ENCODE measurements at places on chromosomes 5 and 9.

DNA sequence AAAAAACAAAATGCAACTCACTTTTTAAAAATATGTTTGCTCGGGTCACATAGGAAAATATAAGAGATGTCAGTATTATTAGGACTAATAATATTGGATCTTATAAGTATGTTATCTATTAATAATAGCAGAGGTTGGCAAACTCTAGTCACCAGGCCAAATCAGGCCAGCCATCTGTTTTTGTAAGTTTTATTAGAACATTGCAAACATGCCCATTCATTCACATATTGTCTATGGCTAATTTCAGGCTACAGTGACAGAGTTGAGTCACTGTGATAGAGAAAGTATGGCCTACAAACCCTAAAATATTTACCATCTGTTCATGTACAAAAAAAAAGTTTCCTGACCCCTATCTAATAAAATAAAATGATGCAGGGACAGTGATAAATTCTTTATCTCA, 97.7 kb upstream of the CDH6 start:
- DNase-seq: no peak

DNA sequence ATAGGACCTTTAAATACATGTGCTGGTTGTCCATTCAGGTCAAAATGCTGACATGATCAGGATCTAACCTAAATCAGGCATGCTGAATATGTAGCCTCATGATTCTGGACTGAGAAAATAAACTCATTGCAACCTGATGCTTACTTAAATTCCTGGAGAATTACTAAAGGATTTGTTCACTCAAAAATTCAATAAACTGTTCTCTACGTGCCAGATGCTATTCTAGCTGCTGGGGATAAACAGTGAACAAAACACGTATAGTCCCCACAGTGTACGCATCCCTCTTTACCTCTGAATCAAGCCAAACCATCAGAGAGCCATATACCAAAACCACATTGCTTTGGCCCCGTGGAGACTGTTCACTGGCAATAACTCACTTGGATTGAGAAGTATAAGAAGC, 6.1 kb downstream of the SCAI start:
- DNase-seq: no peak

DNA sequence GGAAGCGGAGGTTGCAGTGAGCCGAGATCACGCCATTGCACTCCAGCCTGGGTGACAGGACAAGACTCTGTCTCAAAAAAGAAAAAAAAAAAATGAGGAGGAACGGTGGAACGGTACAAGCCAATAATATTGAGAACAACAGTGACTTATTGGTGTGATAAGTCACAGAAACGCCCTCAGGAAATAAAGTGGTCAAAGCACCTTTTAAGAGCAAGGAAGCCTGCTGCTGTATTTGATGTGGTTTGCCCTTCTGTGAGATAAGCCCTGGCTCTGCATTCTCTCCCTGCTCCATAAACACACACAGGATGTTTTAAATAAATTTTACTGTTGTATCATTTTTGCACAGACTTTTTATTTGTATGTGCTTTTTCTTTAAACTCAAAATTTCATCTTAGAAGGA, 269.9 kb upstream of the MSX2 start:
- DNase-seq: peak; percentile 53

- DNase-seq: no peak
These were observed 2.0 kb downstream of the JMY start for GRCh38 chr5:79237740-79238560.

DNA sequence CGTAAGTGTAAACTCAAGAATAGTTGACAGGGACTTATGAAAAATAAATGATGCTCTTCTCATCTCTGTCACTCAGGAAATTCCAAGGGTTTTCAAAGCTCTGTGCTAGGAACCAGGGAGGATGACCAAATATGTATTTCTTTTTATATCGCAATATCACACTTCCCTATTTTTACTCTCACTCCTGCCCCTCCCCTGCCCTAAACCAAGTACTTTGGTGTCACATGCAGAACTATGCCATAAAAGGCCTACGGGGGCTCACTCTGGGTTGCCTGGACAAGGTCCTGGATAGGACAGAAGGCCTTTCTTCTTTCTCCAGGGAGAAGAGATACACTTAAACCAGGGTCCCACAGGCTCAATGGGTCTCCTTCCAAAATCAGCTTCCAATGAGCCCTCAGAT, 8.3 kb upstream of the RETREG1 start:
- no peak for DNase-seq

DNA sequence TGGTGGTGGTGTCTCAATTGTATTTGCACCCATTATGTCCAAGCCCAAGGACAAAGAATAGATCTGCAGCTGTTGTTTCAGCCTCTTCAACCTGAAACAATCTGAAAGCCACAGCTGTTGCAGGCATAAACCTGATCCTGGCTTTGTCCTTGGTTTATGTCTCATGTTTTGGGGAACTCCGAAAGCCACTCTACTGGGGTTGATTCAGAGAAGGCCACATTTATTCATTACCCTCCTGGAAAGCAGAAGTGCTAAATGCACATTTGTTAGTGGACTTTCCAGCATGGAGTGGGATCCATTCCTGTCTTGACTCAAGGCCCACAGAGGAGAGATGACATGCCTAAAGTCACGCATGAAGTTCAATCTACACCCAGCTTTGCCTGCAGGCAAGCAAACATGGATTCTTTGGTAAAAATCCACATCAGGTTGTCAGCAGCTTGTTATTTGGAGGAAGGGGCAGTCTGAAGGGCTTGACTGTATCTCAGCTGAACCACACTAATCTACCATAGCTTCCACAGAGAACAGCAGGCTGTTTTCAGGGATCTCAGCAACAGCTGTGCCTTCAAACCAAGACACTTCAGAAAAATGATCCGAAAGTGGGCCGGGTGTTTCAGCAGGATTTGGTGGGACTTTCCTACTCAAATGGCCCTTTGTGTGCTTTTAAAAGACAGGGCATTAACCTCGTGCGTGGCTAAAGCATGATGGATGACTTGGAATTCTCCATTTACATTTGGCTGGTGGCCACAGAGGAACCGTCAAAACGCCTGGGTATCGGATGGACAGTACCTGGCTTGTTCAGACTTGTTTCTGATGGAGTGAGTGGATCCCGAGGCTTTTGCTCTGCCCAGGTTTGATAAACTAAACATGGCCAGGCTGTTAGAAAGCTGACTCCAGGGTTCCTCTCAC, 36.2 kb upstream of the ADAM19 start:
- no peak for DNase-seq

GRCh38 chr5:12119657-12120056, 215.4 kb upstream of the CTNND2 start:
- DNase-seq: no peak

DNA sequence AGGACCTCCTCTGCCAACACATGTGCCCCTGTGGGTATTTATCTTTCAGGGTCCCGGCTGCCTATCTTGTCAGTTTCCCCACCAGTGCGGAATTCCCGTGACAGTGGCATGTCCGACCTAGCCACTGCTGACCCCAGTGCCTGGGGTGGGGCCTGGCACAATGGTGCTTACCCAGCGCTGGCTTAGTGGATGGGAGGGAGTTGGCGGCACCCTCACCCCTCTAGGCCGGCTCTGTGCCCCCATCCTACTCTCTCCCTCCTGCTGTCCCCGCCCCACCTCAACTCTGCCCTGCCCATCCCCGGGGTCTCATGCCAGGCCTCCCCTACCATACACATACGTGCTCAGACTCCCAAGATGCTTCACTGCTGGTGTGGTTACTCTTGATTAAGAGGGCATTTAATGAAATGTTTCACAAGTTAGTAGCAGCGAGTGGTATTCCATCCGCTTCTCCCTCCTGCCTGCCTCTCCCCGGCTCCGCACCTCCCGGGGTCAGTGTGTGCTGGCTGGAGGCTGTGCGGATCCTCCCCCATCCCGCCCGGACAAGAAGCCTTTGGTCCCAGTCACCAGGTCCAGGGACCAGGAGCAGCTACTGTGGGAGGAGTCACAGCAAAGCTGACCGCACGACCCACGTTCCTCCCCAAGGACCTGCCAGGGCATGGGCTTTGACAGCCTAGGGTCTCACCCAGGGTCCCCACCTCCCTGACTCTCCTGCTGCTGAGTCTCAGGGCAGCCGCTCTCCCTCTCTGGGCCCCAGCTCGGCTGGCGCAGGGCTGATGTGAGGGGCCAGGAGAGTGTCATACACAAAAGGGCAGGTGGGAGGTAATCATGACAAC, 9.5 kb upstream of the QRFP start:
- DNase-seq: no peak

GRCh38 chr5:44605926-44606325, 202.8 kb upstream of the MRPS30 start:
- no peak for DNase-seq

DNA sequence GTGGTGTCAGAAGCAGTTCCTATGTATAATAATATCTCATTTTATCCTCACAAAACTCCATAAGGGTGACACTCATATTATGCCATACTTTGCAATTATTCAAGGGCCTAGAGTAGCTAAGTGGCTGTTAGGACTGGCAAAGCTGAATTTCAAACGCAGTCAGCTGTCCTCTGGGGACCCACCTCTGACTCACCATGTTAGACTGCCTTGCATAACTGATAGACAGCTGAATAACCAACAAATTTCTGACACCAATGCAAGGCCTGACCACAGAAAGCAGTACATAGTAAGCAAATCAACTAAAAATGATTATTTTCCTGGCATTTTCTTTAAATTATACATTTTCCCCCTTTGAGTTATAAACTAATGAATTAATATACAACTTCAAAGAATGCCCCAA, 251.6 kb upstream of the PTGER4 start:
- no peak for DNase-seq

DNA sequence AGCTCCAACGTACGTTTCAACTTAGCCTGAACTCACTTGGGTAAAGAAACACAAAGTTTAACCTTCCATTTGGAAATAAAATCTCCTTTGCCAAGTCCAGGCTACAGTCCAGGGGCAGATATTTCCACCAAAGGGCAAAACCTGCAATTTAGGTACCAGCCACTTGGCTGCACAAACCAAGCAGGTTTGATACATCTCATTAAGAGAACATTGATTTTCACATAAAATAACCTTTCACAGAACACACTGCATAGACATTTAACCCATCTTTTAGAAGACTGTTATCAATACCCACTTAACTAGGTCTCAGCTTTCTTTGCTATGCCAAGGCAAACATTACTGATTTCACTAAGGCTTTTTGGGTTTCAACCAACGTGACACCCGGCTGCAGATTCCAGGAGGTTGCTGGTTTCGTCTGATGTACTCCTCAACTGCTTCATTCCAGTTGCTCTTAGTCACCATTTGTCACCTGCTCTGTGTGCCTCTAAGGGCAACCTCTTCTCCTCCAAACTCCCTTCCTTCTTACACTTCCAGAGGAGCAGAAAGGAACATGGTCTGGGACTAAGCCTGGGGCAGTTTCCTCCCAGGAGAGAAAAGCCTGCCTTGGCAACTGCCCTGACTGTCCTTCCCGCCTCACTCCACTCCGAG, 67.1 kb downstream of the EPB41L4B start:
- DNase-seq: no peak

DNA sequence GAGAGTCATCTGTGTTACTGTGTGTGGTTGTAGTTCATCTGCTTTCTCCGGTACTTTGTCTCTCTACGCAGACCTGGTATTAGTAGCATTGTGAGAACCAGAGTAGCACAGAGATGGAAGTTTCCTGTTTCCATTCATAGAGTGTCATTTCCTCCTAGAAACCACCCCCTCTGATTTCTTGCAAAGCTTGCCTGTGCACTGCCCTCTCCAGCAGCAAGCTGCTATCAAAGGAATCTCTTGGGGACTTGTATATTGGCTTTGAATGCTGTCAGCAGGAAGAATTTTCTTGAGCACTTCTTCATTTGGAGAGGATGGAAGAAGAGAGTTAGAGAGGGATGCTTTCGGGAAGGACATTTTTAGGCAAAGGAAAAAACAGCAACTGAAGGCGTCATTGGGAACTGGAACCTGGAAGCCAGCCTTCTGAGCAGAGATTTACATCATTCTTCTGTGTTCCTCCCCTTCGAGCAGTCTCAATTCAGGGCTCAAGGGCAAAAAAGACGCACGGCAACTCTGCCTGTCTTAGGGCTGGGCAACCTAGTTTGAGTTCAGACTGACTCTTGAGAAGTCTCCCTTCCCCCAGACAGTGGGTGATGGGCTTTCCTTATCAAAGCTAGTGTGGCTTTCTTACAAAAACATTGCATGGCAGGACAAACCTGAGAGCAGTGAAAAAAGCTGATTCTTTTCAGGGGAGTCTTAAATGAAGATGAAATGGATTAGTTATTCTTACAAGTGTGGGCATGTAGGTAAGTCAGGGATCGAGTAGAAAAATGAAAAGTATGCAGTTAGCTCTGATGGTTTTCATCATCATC, 226.3 kb downstream of the AOPEP start:
- no peak for DNase-seq

- no peak for DNase-seq
These were observed 37.2 kb downstream of the MARVELD2 start for GRCh38 chr5:69451941-69452647.

DNA sequence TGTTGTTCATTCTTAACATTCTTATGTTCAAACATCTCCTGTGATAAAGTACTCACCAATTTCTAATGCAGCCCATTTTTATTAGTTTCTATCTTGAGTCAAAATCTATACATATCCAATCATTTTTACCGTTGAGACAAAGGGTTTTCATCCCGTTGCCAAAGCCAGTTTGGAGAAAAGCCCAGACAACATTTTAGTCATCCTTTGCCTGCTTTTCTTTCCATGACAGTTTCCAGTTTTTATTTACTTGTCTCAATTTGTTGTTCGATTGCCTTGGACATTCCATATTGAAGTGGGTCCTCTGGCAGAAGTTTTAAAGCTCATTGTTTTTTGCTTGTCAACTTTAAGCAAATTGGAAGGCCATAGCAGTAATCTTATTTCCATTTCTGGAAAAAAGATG, 123.9 kb downstream of the RAB3C start:
- DNase-seq: no peak

- no peak for DNase-seq
These were observed 650 bp downstream of the FRMD3 start for GRCh38 chr9:83537331-83538171.

All from CD8-positive, alpha-beta memory T cell (primary cell).